ENCODE measurements at places on chromosomes 16 and 17.

DNA sequence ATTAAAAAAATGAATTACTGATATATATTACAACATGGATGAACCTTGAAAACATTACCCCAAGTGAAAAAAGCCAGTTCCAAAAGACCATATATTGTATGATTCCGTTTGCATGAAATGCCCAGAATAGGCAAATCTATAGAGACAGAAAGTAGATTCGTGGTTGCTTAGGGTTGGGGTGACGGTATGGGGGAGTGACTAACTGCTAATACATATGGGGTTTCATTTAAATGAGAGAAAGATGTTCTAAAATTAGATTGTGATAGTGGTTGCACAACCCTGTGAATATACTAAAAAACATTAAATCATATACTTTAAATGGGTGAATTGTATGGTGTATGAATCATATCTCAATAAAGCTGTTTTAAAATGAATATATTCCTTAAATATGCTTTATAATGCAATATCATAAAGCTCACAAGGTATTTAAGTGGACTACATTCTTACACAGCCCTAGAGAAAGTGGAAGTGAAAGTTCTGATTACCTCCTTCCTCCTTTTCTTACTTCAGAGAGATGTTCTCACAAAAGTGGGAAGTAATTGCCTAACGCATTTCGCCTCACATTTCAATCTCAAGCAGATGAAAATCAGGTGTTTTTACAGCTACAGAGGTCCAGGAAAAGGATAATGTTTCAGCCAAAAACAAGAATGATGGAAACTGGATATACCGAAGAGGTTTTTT is 142.7 kb upstream of the GNAO1 start:
- DNase-seq: no peak

DNA sequence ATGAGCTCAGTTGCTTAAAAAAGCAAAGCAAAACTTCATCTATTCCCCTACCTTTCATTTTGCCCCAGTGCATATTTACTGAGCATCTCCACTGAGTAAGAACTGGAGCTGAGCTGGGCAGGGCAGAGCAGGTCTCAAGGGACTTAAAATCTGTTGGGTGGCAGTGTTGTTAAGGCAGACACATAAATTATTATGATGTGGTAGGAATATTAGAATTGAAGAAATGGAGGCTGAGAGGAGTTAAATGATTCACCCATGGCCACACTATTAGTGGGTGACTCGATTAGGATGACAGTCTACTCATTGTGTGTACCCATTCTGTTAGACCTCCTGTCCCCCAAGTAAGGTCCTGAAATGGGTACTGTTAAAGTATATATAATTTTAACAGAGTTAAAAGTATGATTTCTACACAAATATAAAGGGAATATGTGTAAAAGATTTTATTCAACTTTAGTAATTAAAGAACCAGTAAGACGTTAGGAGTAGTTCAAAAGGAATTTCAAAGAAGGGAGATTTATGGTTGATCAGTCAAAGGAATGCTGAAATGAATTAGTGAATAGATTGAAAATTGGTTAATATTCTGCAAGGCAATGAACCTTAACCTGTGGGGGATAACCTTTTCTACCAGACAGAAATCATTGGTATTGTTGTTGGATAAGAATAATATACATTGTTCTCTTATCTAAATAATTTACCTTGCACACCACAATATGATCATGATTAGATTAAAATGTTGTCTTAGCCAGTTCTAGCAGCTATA is 17.5 kb downstream of the ITGB3 start:
- DNase-seq: no peak

GRCh38 chr16:46702030-46702429 is 12.6 kb downstream of the ORC6 start:
- DNase-seq: no peak

DNA sequence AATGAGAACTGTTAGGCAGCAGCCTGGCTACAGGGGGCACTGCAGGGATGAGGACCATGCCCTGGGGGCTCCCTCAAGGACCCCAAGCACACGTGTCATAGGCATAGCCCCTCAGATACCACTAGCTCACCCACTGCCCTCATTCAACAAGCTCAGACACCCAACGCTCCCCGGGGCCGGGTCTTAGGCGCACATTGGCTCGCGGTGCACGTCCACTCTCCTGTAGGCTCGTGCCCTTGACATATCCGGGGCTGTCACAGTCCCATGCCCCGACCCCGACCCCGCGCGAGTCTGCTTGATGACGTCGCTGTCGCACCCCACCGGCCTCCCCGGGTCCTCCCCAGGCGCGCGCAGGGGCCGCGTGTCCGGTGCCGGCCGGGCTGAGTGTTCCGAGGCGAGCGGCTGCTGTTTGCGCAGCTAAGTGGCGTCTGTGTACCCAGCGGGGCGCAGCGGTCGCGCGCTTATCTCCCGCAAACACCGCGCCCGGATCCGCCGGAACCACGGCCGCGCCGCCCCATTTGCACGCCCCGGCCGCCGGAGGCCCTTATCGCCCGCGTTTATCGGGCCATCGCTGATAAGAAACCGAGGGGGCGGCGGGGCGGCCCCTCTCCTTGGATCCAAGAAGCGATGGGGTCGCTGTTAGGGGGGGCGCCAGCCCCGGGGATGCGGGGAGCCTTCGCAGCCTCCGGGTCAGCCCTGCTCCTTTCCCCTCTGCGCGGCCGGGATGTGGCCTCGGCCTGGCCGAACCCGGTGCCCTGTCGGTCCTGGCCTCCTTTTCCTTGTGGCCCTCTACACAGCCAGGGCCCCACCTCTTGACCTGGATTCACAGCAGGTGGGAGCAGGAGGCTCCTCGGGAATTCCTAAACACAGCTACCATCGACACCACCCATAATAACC is 20.7 kb upstream of the NAGS start:
- DNase-seq: no peak

DNA sequence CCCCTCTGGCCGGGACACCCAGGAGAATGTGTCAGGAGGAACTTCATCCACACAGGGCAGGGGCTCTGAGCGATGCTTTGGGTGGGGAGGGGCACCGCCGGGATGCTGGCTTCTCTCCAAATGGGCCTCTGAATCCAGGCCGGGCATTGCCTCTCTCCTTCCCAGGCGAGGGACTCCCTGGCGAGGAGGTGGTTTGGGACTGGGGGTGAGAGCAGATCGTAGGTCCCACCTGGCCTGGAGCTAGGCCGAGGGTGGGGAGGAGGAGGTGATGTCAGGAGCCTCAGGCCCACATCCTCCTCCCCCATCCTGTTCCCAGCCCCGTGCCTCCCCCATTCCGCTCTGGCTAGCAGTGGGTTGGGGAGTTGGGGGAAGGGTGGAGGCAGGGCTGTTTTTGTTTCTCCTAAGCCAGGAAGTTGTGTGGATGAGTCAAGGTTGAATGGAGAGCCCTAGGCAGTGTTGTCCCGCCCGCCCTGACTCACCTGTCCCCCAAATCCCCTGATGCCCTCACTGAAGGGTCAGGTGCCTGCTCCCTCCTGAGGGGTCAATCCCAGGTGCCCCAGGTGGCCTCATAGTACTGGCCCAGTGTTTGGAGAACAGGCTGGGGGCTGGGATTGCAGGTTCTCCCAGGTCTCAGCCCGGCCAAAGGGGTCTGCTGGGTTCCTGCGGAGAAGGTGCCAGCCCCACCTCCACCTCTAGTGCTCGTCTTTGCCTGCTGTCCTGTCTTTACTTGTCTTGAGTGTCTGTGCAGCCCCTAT is 2.8 kb downstream of the GRB7 start:
- DNase-seq: no peak

DNA sequence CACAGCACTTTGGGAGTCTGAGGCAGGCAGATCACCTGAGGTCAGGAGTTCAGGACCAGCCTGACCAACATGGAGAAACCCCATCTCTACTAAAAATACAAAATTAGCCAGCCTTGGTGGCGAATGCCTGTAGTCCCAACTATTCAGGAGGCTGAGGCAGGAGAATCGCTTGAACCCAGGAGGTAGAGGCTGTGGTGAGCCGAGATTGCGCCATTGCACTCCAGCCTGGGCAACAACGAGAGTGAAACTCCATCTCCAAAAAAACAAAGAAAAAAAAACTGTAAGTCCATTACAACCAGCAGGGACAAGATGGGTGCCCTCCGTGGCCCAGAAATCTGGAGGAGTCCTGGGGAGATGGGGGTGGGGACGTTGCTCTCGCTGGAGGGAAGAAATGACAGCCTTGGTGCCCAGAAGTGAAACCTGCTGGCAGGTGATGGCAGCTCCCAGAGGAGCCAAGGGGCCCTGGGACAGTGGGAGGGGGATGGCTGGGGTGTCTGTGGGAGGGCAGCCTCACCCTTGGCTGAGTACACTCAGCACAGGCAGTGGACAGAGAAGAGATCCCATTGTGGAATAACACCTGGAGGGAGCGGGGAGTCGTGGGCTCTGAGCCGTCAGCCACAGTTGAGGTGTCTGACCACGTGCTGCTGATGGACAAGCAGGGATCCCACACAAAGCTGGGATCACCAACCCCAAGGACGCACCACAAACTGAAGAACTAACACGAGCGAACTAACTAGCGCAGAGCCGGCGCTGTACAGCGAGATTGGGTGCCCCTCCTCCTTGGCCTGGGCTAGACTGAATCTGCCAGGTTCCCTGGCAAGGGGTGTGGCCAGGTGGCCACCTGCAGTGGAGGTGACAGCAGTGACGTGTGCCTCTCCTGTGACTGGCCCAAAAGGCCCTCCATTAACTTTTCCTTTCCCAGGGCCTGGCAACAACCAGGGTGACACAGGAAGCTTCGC is 46.9 kb upstream of the BAHCC1 start:
- DNase-seq: no peak

GRCh38 chr17:10019941-10020451 is 114.9 kb upstream of the RCVRN start:
- DNase-seq: no peak

GRCh38 chr17:78493450-78493849 is 83.7 kb downstream of the DNAH17 start:
- DNase-seq: no peak

GRCh38 chr17:13727441-13728171 is 125.9 kb upstream of the HS3ST3A1 start:
- no peak for DNase-seq

GRCh38 chr16:20382202-20382948 is 22.2 kb downstream of the PDILT start:
- no peak for DNase-seq

DNA sequence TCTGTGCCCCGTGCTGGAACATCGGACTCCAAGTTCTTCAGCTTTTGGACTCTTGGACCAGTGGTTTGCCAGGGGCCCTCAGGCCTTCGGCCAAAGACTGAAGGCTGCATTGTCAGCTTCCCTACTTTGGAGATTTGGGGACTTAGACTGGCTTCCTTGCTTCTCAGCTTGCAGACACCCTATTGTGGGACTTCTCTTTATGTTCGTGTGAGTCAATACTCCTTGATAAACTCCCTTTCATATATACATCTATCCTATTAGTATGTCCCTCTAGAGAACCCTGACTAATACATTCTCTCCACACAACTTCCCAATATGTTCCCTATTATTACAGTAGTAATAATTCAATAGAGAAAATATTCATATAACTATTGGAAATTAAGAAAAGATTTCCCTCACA is 9.2 kb upstream of the ASGR2 start:
- no peak for DNase-seq
